Amniotic epithelial cell (primary cell): ENCODE measurements at places on chromosomes 6 and 20.

DNA sequence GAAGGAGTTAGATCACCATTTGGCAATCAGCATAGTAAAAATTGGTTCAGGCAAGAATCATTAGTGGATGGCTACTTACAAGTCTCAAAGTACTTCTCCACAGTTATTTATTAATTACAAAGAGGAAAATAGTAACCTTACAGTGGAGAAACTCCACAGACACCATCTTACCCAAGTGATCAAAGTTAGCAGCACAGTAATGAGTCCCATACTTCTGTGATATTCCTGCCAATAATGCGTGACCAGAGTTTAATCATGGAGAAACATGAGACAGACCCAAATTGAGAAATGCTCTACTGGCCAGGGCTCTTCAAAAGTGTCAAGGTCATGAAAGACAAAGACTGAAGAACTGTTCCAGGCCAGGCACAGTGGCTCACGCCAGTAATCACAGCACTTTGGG is 9.5 kb downstream of the TBC1D7 start:
- no peak for DNase-seq

- peak; percentile 70 for DNase-seq
Measured at GRCh38 chr20:47620808-47621805, 119.4 kb downstream of the NCOA3 start.

DNA sequence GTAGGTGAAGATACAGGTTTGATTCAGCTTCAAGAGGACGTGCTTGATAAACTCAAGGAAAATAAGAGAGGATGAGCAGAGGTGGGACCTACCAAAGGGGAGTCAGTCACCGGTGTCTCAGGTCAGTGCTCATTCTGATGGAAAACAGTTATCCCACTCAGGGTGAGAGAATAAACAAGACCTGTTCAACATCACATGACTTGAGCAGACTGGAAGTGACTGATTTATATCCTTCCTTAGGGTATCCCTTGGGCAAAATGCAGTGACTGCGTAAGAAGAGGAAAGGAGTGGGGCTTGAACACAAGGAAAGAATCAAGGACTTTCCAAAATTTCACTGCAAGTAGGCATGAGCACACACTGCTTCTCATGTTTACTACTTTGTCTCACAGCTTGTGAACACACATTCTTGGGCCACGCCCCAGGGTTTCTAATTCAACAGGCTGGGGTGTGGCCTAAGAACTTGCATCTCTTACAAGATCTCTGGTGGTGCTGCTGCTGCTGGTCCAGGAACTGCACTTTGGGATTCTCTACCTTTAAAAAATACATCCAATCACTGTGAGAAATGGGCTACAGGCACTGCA is 11.6 kb downstream of the CST3 start:
- peak; percentile 76 for DNase-seq

GRCh38 chr6:136066005-136066404 is 184.1 kb downstream of the MTFR2 start:
- peak; percentile 93 for DNase-seq

- peak; percentile 78 for DNase-seq
Measured at GRCh38 chr6:121823437-121823851, 388.0 kb downstream of the GJA1 start.

- DNase-seq = peak; percentile 86
Measured at GRCh38 chr20:44734938-44735337, 10.7 kb upstream of the KCNK15 start.

- DNase-seq = no peak
Measured at GRCh38 chr6:138229663-138230179, 11.4 kb upstream of the PBOV1 start.

- DNase-seq = peak; percentile 87
Measured at GRCh38 chr6:87723170-87724078, 21.4 kb upstream of the AKIRIN2 start.
